Lung (tissue), 17 donors: ENCODE measurements at places on chromosomes 7 and 10. TPM values are rescaled to one million over a fixed set of nuclear protein-coding genes. Genes with fewer than 3 reads are reported as not detected.

- DNase-seq, result no peak
Observed at GRCh38 chr10:113585949-113586348, 33.1 kb downstream of the HABP2 start.

The ARMC3 gene
- total RNA-seq, result 32.8 TPM

The TMEM229A gene
- 0.34 TPM for total RNA-seq

GRCh38 chr7:106050002-106050745 lies 61.9 kb downstream of the SYPL1 start:
- DNase-seq, result peak; percentile 72

GRCh38 chr7:30969604-30969970 lies 5.8 kb downstream of the GHRHR start:
- no peak for DNase-seq

DNA sequence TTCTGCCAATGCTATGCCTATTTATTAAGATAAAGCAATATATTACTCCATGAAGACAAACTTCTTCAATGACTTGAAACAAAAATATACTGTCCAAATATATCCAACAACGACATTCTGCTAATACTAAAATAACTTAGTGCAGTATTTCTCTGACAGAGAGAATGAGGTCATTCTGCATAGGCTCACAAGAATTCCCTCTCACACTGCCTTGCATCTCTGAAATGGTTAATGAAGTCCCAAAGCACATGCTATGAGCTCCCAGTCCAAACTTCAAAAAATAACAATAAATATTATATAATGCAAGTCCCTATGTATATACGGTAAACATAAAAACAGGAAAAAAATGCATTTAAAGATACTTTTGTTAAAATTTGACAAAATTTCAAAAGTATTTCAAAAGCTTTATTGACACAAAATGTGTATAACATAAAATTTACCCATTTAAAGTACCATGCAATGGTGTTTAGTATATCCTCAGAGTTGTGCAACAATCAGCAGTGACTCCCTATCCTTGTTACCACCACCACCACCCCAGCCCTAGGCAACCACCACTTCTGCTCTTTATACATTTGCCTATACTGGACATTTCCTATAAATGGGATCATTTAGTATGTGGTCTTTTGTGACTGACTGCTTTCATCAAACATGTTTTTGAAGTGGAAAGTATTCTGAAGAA lies 27.6 kb downstream of the CHCHD3 start:
- no peak for DNase-seq

DNA sequence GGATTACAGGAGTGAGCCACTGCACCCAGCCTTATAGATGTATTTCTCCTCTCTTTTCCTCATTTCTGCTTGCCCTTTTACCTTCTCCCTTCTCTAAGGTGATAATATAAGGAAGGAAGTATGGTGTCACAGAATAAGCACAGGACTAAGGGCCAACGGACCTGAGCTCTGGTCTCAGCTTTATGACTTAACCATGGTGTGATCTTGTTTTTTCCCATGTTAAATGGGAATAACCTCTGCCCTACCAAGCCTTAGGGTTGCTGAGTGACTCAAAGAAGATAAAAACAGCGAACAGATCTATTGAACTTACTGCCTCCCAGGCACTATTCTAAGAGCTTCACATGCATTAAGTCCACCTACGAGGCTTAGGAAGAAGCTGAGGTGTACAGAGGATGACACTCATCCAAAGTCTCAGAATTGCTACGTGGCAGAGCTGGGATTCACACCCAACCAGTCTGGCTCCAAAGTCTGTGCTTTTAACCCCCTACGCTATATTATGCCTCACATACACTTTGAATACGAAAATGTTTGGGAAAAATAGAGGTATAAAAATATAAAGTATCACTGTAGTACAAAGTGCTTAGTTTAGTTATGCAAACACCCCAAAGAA lies 5.6 kb downstream of the UROS start:
- DNase-seq, result no peak

The BTBD16 gene
- not detected for total RNA-seq

DNA sequence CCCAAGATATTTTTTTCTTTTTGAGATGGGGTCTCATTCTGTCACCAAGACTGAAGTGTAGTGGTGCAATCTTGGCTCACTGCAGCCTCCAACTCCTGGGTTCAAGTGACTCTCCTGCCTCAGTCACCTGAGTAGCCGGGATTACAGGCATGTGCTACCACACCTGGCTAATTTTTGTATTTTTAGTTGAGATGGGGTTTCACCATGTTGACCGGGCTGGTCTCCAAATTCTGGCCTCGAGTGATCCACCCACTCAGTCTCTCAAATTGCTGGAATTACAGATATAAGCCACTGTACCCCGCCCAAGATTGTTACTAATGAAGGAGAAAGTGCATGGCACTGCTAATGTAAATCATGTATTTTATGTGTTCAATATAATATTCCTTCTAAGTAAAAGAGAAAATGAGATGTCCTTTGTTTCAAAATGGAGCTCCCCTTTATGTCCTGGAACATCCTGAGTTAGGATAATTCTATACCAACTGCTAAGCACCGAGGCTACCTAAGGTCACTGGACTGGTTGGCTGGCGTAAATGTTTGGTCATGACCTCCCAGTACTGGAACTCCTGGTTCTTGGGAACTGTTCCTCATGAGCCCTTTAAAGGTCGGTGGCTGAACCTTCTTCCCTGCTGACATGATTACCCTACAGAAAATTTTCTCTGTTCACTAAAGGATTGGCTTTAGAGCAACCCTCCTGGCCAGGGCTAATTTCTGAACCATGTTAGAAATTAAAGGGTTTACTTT lies 59.9 kb downstream of the SLC16A9 start:
- no peak for DNase-seq

- DNase-seq, result peak; percentile 65
Observed at GRCh38 chr10:91493313-91493712, 83.2 kb downstream of the HECTD2 start.

- no peak for DNase-seq
Observed at GRCh38 chr7:80618096-80618495, 20.3 kb upstream of the CD36 start.

- no peak for DNase-seq
Observed at GRCh38 chr10:95245425-95246055, 45.3 kb downstream of the PDLIM1 start.

The EGR2 gene
- total RNA-seq, result 0.82 TPM

The OR2F2 gene
- not detected for total RNA-seq

- no peak for DNase-seq
Observed at GRCh38 chr10:23585666-23586065, 146.8 kb downstream of the OTUD1 start.

DNA sequence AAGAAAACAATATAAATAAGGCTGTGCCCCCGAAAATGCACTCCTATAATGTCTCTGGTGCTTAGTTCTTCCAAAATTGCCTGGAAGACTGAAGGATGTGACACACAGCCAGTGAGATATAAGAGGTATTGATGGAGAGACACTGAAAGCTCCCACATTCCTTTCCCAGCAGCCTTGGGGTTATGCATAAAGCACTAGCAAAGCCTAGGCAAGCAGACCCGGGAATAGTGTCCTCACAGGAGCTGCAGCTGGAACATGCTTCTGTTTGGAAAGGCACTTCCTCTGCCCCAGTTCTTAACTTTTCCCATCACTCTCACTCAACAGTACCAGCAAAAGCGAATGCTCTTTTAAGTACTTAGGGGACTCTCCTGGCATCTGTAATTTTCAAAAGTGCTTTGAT lies 178.0 kb downstream of the AMPH start:
- DNase-seq, result peak; percentile 57

DNA sequence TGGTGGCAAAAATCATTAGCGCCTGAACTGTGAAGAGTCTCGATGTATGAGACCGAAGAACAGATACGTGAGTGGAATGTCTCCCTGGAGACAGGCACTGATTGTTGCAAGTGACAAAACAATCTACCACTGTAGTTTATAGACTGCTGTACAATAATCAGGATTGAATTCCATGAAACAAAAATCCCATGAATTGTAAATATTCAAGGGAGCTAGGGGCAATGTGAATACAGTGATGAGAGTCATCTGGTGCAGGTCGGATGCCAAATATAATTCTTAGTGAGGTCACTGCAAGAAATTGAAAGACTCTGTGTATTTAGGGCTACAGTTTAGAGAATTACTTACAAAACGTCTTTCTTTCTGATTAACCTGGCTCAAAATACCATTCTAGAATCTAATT lies 594.4 kb upstream of the VSTM2A start:
- peak; percentile 64 for DNase-seq

The TEX36 gene
- total RNA-seq, result not detected

The CCDC136 gene
- 2.3 TPM for total RNA-seq

- no peak for DNase-seq
Observed at GRCh38 chr10:71367271-71367670, 29.4 kb upstream of the CDH23 start.

DNA sequence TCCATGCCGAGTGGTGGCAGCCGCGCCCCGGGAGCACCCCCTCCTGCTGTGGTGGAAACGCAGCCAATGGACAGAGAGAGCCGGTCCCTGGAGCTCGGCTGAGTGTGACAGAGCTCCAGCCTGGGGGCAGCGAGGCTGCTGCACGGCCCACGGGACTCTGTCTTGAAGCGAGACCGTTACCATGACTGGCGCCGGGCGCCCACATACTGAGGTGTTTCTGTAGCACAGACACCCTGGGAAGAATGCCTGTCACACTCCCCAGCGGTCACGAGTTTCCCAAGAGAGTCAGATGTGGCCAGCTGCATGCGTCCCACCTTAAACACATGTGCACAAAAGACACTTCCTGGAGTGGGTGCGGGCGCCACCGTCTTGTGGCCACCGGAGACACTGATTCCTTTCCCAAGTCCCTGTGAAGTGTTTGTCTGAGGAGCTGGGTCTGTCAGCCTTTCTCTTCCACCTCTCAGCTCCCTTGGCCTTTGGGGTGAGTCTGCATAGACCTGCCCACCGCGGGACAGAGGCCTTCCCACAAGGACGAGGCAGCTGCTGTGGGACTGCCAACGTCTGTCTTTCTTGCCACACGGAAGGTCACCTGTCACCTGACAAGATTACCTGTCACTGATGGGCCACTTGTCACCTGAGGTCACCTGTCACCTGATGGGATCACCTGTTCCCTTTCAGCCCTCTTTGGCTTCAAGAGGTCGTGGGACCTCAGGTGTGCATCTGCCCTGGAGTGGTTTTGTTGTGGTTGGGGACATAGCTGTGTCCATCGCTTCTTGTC lies 94.6 kb downstream of the DNAJB6 start:
- no peak for DNase-seq

DNA sequence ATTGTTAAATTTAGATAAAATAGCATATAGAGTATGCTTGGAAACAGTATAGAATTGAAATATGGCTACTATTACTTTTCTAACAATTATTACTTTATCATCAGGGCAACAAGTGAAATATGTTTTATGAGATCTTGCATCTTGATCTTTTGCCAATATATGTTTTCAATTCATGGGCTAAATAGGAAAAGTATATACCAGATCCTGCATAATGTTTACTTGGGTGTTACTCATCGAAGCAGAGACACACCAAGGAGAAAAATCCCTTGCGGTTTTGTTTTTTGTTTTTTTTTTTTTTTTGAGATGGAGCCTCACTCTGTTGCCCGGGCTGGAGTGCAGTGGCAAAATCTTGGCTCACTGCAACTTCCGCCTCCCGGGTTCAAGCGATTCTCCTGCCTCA lies 541.4 kb downstream of the SUGCT start:
- DNase-seq, result no peak

The KCNMA1 gene
- total RNA-seq, result 4.5 TPM

- no peak for DNase-seq
Observed at GRCh38 chr10:31912289-31912688, 16.3 kb downstream of the ARHGAP12 start.

DNA sequence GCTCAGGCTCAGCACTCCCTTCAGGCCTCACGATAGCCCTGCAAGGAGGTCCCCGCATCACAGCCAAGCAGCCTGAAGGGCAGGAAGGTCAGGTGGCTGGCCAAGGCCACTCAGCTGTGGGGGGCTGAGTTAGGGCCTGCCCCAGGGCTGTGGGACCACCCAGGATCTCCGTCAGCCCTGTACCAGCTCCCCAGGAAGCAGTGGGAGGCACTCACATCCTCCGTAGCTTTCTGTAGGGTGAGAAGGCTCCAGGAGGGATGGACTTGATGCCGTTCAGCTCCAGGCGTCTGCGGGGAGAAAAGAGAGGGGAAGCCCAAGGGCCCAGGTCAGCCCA lies 125.9 kb downstream of the SLIT1 start:
- DNase-seq, result no peak

- DNase-seq, result no peak
Observed at GRCh38 chr7:102310414-102310815, 23.7 kb downstream of the SH2B2 start.

DNA sequence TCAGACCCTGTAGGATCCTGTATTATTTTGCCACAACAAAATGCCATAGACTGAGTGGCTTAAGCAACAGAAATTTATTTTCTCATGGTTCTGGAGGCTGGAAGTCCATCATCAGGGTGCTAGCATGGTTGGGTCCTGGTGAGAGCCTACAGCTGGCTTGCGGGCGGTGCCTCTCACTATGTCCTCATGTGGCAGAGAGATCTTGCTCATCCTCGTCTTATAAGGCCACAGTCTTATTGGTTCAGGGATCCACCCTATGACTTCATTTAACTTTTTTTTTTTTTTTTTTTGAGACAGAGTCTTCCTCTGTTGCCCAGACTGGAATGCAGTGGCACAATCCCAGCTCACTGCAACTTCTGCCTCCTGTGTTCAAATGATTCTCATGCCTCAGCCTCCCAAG lies 90.9 kb downstream of the LSM5 start:
- no peak for DNase-seq

DNA sequence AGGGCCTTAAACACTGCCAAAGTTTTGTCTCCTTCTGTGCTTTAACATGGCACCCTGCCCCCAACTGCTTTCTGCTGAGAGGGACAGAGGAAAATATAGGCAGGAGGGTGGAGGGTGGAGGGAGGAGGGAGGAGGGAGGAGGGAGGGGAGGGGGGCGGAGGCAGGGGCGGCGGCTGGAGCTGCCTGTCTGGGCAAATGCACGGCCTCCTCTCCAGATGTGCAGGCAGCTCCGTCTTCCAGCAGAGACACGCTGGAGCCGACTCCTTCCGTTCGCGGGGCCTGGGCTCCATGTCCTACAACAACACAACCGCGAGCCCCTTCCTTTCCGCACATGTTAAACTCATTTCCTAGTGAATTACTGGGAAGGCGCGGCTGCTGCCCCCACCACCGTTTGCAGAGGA lies 14.2 kb downstream of the EBF3 start:
- peak; percentile 90 for DNase-seq

- no peak for DNase-seq
Observed at GRCh38 chr7:37385787-37386186, 62.9 kb downstream of the ELMO1 start.

The NIPSNAP2 gene
- total RNA-seq, result 60.1 TPM

DNA sequence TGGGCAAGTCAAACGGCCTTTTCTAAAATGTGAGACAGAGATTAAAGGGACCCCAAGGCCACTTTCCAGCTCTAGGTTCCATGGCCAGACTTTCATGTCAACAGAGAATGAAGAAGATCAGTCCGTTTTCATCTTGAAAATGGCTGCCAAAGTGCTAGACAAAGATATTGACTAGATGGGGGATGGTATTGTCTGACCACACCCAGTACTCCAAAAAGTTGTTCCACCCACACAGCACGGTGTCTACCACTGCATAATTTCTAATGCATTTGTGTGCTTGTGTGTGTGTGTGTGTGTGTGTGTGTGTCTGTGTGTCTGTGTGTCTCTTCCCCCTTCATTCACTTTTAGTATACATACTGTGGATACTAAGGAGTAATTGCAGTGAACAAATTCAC lies 1.3 kb downstream of the COL1A2 start:
- DNase-seq, result peak; percentile 89
